ENCODE measurements at places on chromosomes 2 and 18.

GRCh38 chr2:96091141-96091710, 25.1 kb downstream of the ADRA2B start:
- no peak for DNase-seq

GRCh38 chr2:72770879-72771461, 54.9 kb downstream of the EXOC6B start:
- DNase-seq, result peak; percentile 38

- no peak for DNase-seq
These were observed 276.2 kb downstream of the ZNF521 start for GRCh38 chr18:25075783-25076182.

DNA sequence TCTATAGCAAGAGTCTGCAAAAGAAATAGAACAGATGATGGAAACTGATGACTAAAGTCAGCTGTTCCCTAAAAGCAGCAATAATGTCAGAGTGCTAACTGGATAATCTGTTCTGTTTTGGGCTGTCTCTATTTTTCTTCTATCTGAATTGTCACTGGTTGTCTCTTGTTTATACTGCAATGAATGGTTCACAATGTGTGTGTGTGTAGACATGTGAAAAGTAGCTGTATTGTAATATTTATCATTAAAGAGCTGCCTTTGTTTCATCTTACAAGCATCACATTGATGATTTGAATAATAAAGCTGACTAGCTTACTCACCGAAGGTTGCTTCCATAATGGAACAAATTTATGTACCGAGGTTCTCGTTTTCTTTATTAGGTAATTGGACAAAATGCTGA, 456.0 kb upstream of the ZEB2 start:
- no peak for DNase-seq

DNA sequence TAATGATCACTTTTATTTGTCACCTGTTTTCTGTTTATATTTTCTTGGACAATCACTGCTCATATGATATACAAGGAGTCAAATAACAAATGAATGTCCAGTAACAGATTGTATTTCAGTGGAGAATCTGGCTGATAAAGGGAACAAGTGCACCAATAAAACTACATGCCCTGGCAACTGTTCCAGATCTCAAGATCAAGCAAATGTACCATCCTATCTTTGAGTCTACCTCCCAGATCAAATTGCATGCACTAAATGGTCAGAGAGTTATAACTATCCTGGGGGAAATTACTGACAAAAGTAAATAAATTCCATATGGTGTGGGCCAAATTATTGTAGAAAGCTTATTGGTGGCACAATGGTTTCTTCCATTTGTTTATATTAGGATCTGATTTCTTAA, 452.8 kb downstream of the MBD2 start:
- DNase-seq, result no peak

- DNase-seq, result no peak
These were observed 34.9 kb downstream of the G6PC2 start for GRCh38 chr2:168935810-168936581.

DNA sequence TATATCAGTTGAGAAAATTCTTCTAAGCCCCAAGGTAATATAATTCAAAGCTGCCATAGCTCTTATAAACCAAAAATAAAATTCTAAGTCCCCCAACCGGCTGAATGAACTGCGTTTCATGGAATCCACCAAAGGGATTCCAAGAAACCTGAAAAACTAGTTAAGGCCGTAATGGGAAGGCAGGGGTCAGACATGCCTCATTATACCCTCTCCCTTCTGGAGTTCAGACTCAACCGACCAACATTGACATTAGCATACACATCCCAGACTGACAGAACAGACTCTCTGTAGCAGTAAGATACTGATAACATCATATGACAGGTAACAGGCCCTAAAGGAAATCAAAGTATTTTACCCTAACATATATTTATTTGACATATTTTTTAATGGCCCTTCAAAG, 31.4 kb upstream of the PHLPP1 start:
- DNase-seq, result no peak

- no peak for DNase-seq
These were observed 527.6 kb upstream of the ID2 start for GRCh38 chr2:8154270-8154669.

DNA sequence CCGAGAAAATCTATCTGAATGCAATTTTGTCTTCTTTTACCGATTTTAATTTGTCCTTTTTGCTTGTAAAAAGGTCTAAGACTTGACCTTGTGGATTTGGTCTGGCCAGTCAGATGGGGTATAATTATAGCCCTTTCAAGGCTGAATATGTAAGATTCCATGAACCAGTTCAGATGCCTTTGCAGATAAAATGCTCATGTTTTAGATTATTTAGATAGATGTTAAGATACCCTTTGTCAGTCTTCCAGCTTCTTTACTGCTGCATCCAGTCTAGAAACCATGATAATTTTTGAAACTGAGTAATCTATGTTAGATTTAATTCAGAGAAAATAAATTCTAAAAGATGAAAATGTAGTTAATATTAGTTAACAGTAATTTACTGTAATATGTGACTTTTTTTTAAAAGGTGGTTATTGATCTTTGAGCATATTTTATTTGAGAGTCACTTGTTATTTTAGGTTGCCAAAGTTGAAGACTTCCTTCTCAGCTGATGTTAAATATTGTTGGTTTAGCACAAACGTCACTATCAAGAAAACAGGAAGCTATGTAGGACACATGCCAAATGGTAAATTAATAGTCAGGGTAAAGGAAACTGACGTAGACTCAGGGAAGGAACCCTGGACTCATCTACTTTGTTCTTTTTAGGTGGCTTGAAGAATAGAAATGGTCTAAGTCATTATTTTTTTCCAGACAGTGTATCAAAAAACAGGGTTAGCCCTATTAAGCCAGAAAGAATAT, 29.8 kb downstream of the BABAM2 start:
- no peak for DNase-seq

DNA sequence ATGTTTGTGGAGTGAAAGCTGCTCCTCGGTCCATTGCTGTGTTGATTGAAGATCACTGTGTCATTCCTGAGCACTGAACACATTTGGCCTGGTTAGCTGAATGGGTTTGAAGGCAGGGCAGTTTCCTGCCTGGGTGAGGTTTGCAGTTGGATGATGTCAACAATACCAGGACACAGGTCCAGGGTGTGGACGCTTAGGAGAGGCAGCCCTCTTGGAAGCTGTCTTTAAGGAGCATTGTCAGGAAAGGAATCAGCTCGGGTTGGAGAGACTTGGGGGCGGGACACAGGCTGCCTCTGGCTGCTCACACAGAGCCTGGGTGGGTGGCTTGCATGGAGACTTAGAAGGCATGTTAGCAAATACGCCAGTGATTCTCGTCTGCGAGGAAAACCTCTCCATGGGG, 237.7 kb downstream of the SEPTIN10 start:
- no peak for DNase-seq

DNA sequence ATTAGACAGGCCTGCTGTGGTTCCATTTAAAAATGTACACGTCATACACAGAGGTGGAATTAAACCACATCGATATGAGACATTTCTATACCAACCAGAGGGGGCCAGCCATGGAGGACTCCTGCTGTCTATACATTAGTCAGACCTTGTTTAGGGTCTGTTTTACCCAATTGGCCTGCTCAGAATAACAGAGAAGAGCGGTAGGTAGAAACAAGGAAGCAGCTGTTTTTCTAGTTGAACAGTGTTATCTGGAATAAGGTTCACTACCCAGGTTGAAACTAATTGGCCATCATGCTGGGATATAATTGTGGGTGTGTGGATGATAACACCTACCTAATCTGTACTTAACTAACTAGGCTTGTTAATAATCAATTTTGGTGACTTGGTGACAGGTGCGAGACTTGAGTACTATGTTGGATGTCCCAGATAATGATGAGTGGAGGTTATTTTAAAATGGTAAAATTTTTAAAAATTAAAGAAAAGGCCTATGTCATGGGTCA, 47.5 kb downstream of the RHBDD1 start:
- DNase-seq, result no peak

- no peak for DNase-seq
These were observed 66.4 kb downstream of the MCFD2 start for GRCh38 chr2:46849046-46849715.

GRCh38 chr2:172968061-172968469, 107.6 kb upstream of the MAP3K20 start:
- no peak for DNase-seq

- DNase-seq, result no peak
These were observed 250.3 kb downstream of the CDH20 start for GRCh38 chr18:61583548-61583947.

DNA sequence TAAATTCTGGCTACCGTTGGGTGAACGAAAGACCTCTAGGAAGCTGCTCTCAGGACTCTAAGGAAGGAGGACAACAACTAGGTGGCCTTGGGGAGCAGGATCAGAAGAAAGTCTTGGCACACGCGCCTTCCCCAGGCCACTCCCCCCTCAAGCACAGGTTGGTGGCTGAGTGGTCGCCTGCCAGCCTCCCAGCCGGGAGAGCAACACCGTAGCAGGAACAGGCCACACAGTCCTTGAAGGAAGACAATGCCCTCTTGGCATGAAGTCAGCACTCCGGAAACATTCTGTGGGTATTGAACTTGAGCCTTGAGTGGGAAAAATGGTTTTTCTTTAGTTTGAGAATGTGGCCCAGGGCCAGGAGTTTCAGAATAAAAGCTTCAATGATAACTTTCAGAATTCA, 87.4 kb upstream of the AGAP1 start:
- DNase-seq, result no peak

GRCh38 chr2:5751873-5752482, 59.8 kb downstream of the SOX11 start:
- DNase-seq, result no peak

DNA sequence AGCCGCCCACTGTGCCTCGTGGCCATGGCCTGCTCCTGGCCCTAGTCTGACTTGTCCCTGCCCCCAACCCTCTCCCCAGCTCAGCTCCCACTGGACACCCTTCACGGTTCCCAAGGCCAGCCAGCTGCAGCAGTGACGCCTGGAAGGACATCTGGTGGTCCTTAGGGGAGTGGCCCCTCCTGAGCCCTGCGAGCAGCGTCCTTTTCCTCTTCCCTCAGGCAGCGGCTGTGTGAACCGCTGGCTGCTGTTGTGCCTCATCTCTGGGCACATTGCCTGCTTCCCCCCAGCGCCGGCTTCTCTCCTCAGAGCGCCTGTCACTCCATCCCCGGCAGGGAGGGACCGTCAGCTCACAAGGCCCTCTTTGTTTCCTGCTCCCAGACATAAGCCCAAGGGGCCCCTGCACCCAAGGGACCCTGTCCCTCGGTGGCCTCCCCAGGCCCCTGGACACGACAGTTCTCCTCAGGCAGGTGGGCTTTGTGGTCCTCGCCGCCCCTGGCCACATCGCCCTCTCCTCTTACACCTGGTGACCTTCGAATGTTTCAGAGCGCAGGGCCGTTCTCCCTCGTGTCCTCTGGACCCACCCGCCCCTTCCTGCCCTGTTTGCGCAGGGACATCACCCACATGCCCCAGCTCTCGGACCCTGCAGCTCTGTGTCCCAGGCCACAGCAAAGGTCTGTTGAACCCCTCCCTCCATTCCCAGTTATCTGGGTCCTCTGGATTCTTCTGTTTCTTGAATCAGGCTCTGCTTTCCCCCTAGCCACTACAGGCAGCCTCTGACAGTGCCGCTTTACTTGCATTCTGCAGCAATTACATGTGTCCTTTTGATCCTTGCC, 35.8 kb downstream of the ANO7 start:
- no peak for DNase-seq

- DNase-seq, result no peak
These were observed 6.5 kb downstream of the MFSD2B start for GRCh38 chr2:24016376-24016761.

DNA sequence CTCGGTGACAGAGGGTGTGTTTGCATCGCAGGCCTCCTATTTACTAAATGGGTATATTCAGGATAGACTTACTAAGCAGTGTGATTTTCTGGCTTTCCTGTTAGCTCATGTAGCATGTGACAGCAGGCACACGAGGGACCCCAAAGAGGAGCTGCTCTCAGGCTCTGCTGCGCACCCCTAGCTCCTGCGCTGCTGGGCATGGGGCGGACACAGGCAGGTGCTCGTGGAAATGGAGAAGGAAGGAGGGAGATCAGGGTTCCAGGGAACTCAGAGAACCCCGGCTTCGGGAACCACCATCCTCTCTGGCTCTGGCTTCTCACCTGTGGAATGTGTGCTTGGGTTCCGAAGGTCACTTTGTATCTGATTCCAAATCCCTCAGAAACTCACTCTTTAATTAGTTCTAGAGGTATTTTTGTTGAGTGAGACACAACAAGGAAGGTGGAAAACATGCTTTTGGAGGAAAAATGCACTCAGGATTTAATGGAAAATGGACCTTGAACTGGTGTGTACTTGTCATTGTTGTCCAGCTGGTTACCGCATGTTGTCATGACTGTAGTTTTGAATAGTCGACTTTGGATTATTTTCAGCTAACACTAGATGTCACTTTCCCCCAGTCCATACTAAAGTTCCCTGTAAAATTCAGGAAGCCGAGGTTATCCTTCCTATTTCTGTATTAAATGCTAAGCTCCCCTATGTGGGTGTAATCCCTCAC, 3.5 kb downstream of the SNTG2 start:
- DNase-seq, result no peak

GRCh38 chr2:58047373-58047935, 848 bp downstream of the VRK2 start:
- DNase-seq, result no peak

GRCh38 chr2:38474715-38475566, 97.9 kb upstream of the ATL2 start:
- DNase-seq, result peak; percentile 12

- DNase-seq, result no peak
These were observed 228.0 kb downstream of the ATAD2B start for GRCh38 chr2:23698721-23699579.

- no peak for DNase-seq
These were observed 221.9 kb upstream of the COL3A1 start for GRCh38 chr2:188752311-188752710.

- no peak for DNase-seq
These were observed 36.1 kb downstream of the HDLBP start for GRCh38 chr2:241279413-241279812.

DNA sequence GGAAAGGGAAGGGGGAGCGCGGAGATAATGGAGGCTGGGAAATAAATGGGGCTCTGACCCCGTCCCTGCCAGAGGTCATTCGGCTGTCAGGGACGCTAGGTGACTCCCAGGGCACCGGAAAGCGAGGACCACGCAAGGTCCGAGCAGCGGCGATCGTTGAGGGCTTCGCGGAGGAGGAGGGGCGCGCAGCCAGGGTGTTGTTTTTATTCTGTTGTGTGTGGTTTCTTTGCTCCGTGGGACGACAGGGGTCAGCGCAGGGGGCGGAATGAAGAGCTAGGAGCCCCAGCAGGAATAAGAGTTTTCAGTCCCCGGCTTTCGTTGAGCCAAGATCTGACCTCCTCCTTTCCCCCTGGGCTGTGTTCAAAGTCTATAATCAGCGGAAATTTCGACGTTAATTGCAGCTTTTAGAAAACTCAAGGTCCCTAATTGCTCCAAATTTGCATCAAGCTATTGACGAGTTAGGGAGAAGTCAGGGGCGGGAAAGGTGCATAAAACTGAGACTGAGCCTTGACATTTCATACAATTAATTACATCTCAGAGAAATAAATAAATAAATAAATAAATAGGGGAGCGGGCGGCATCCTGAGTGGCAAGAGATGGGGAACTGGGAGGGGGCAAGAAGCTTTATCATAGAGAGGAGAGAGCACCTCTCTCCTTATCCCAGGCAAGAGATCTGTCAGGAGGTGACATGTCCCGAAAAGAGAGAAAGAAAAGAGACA, 2.2 kb downstream of the GAD1 start:
- no peak for DNase-seq

Data from activated naive CD8-positive, alpha-beta T cell treated with anti-CD3 and anti-CD28 coated beads for 36 hours (primary cell).